Type B pancreatic cell (in vitro differentiated cells): ENCODE measurements at places on chromosomes 3 and 15.

DNA sequence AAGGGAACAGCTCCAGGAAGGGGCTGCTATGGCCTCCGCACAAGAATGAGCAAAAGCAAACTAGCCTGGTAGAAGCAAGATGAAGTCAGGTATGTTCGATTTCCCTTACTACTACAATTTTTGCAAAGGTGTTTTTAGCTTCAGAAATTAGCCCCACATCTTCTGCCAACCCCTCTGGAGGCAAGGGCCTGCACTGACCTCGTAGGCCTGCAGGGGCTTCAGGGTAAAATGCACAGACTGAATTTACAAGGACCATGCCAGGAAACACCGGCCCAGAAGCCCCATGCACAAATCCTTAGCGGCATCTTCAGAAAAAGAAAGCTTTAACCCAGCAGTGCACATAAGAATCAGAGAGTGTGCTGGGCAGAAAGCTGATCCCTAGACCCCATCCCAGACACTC lies 53.0 kb downstream of the SLC6A1 start:
- no peak for DNase-seq

- no peak for DNase-seq
These were observed 40.8 kb downstream of the HMG20A start for GRCh38 chr15:77461486-77461885.

DNA sequence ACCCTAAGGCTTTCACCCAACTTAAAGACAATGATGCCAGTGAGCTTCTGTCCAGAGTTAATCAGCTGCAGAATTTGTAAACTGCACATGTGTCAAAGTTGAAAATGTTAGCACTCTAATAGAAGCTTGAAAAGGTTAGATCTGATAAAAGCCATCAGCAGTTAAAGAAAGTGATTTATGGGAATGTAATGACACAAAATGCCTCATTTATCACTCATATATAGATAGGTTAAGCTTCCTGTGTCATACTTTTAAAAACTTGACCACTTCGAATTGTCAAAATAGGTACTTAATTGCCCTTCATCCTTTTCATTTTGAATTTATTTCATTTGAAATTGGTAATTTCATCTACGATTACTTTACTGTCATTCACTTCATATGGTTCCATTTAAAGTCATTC lies 151.6 kb downstream of the CDIN1 start:
- DNase-seq, result no peak

- no peak for DNase-seq
These were observed 52.4 kb downstream of the NUP210 start for GRCh38 chr3:13367728-13368127.

- DNase-seq, result no peak
These were observed 374.3 kb downstream of the RBMS3 start for GRCh38 chr3:29655015-29655747.

GRCh38 chr3:14208977-14209394 lies 30.4 kb downstream of the LSM3 start:
- no peak for DNase-seq

- no peak for DNase-seq
These were observed 4.7 kb downstream of the PIK3CB start for GRCh38 chr3:138829886-138830510.

- no peak for DNase-seq
These were observed 31.5 kb upstream of the FAM81A start for GRCh38 chr15:59406446-59406845.

DNA sequence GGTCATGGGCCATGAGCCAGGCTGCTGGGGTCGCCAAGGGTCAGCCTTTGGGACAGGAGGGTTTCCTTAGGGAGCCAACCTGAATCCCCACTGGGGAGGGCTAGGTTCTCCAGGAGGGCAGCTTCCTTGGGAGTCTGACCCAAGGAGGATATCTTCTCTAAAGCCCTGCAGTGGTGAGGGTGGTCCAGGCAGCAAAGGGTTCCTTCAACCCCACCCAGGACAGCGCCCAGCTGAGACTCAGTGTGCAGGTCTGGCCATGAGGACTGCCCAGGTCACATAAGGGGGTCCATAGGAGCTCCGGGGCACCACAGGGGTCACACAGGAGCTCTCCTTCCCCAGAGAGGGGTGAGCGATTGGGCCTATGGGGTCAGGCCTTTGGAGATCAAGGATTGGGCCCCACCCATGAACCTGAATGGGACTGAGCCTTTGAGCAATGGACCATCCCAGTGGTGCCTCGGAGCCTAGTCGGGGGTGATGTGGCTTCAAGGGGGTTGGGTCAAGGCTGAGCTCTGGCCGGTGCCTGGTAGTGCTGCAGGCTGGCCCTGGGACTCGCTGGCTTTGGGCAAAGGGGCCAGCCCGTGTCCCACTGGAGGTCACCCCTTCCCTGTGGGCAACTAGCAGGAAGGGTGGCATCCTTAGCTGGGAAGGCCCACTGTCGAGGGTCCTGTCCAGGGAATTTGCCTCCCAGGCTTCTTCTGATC lies 216.5 kb downstream of the SNRPN start:
- DNase-seq, result peak; percentile 58

- DNase-seq, result no peak
These were observed 3.2 kb downstream of the RAP2B start for GRCh38 chr3:153165261-153165681.

DNA sequence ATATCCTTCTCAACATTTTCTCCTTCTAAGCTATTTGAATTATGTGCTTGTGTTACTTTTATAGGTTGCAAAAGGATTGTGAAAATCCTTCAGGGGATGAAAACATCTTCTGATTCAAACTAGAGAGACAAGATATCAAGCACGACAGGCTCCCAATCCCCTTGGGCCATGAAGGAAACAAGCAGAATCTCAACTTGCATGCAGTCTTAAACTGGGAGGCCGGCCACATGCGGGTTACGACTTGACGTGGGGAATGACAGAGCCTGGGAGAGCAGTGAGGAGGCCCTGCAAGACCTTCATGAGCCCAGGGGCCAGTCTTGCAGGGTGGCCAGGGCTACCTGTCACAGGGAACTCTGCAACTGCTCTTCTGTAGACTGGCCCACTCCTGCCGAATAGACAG lies 94.4 kb downstream of the SCN11A start:
- DNase-seq, result no peak

DNA sequence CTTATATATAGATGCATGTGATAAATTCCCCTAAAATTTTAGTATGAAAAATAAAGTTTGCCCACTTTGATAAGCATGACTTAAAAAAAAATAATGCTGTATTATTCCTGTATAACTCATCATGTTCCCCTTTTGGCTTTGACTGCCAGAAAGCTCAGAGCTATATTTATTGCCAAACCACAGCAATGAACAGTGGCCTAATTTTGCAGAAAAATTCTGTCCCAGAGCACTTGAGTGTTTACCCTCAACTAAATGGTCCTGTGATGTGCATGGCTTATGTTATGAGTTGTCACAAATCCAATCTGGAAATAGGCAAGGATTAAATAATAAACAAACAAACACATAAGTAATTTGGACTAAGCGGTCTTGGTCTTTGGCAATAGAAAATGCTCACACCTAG lies 276.7 kb downstream of the SLC9A9 start:
- no peak for DNase-seq

DNA sequence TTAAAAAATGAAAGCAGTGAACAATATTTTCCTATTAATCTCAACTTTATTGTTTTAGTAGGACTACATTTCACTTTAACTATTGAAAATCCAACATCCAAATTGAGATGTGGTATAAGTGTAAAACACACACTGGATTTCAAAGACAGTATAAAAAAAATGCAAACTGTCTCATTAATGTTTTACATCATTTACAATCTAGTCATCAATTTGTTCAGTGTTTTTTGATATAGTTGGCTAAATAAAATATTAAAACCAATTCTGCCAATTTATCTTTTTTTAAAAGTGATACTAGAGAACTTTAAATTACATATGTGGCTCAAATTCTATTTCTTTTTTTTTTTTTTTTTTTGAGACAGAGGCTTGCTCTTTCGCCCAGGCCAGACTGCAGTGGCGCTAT lies 95.1 kb downstream of the NPTN start:
- DNase-seq, result no peak

DNA sequence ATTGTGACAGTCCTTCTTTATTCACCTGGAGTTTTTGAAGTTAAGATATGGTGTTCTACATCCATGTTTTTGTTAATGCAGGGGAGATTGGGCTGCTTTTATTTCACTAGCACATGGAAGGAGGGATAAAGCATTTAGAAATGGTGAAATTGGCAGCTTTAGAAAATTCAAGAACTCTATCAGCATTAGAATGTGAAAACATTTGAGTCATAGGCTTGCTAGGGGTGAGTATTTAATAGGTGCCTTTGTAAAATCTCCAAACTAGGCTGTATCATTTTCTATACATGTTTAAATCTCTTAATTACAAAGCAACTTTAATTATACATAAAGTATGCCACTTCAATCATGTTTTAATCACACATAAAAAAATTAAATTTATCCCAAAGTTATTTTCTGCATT lies 12.9 kb downstream of the NLGN1 start:
- DNase-seq, result no peak

DNA sequence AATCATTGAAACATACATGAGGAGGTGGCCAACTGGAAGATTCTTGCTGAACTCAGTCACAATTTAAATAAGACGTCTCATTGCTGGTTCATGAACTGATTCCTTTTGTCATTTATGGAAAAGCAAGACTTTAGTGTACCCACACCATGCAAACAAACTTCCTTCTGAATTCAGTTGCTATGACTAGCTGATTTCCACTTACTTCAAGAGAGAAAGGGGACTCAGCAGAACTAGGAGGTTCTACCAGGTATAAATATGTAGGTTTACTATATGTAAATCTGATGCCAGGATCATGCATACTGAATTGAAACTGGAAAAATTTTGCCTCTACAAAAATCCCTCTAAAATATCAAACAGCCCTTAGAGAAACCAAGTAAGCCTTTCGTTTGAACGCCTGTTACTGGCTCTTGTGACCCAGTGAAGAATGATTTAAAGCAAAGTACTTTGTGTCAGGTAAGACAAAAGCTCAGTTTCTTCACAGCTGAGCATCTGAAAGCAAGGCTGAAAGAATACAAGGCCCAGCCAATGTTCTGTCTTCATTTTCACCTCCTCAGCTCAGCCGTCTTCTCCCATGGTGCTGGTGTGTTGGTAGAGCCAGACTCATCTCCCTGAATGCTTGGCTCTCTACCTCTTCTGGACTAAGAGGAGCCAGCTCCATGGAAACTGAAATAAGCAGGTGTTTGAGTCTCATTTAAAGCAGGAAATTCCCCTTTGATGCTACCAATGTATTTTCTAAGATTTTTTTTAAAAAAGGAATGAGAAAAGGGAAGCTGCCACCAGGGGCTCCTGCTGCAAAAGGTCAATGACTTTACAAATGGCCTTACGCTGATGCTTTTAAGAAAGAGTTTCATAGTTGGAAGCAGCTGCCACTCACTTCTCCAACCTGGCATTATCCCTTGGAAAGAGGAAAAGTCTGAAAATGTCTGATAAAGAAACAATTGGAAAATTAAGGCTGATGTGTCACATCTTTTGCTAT lies 301.6 kb downstream of the EFHB start:
- no peak for DNase-seq

- DNase-seq, result no peak
These were observed 264.0 kb upstream of the SLITRK3 start for GRCh38 chr3:165459924-165460835.

GRCh38 chr3:12343047-12343501 lies 54.2 kb downstream of the PPARG start:
- no peak for DNase-seq

DNA sequence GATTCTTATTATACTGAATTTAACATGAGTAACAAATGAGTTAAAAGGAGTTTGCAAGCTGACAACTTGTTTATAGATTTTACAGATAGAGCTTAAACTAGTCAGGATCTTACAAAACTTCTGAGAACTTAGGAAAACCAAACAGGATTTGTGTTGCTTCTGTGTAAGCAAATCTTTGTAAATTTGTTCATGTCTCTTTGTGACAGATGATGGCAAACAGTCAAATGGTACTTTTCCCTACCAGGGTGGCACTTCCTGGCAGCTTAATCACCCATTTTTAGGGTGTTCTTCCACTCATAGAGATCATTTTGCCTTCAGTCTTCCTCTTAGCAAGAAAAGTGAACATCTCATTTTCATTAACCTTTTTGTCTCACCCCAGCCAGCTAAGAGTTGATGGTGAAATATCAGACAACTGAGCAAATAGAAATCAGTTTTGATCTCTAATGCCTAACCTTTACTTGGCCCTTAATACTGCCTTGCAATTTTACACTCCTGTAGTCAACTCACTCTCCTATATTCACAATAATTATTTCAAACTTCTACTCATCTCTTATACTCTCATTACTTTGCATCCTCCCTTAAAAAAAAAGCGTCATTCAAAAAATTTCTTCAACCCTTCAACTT lies 23.7 kb upstream of the NECTIN3 start:
- no peak for DNase-seq

DNA sequence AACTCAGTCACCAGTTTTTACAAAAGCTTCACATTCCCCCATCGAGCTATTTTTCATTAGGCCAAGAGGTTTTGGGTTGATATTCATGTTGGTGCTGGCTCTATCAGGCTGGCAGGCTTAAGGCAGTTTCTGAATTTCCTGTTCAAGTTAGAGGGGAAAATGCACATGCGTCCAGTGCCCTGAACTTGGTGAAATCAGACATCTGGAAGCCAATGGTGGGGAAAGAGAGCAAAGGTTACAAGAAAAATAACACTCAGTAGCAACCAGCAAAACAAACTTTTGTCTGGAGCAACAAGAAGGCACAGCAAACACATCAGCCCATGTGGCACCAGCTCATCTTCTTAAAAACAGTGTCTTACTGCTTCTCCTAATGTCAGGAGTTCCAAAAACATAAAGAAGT lies 155.6 kb upstream of the TSC22D2 start:
- no peak for DNase-seq

GRCh38 chr3:134430174-134430573 lies 55.6 kb downstream of the ANAPC13 start:
- no peak for DNase-seq

- no peak for DNase-seq
These were observed 26.8 kb downstream of the KLHL25 start for GRCh38 chr15:85767785-85768529.
